ENCODE measurements at places on chromosomes 11 and 22. TPM values are rescaled to one million over a fixed set of nuclear protein-coding genes. Genes with fewer than 3 reads are reported as not detected.

DNA sequence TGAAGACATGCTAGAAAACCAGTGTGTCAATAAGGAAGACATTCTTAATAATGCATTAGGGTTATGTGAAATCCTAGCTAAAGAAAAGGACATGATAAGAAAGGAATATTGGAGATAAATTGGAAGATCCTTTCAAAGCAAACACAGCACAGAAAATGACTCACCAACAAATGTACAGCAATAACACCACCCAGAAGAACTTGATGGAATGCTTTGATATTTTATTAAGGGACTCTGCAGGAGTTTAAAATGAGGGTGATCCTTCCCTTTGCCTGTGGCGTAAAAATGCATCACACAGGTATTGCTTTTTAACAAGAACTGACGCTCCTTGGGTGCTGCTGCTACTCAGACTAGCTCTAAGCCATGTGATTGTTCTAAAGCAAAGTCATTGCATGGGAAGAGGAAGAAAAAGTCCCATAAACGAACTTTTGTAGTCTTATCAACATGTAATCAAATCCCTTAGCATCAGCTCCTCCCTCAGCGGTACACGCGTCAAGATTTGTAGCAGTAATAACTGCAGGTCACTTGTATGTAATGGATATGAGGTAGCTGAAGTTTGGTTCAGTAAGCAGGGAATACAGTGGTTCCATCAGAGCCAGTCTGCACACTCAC, 48.4 kb upstream of the EED start:
- DNase-seq, result no peak

GRCh38 chr11:124075841-124076651, 34.9 kb upstream of the OR10G7 start:
- no peak for DNase-seq

HEPN1 gene
- total RNA-seq, result not detected

- no peak for DNase-seq
These were observed 18.4 kb downstream of the ARHGAP42 start for GRCh38 chr11:100705447-100705846.

KCNQ1OT1 gene
- 1.3 TPM for total RNA-seq

All from GM12878 (cell line).